Endothelial cell of umbilical vein (primary cell): ENCODE measurements at places on chromosomes 2 and 18. TPM values are rescaled to one million over a fixed set of nuclear protein-coding genes. Genes with fewer than 3 reads are reported as not detected.

The CCDC148 gene
- 0.69 TPM in 1 of 2 replicates, not detected in the other for total RNA-seq

The MEMO1 gene
- total RNA-seq: 53.9 and 56.2 TPM in 2 replicates

The SPOPL gene
- 14.9 and 17.4 TPM in 2 replicates for total RNA-seq

The WBP1 gene
- total RNA-seq: 44.5 and 50.5 TPM in 2 replicates

The WNT6 gene
- total RNA-seq: not detected in 2 replicates

The BOLL gene
- total RNA-seq: not detected in 2 replicates

The B3GNT7 gene
- total RNA-seq: 1.2 TPM in 2 replicates

The RUFY4 gene
- total RNA-seq: not detected in 2 replicates

The IKZF2 gene
- 0.46 and 0.72 TPM in 2 replicates for total RNA-seq

The PCARE gene
- not detected in 2 replicates for total RNA-seq

The SNORC gene
- total RNA-seq: 2.6 and 4.0 TPM in 2 replicates

The TMEM17 gene
- total RNA-seq: 0.91 and 1.2 TPM in 2 replicates

The HOXD8 gene
- 14.9 and 15.6 TPM in 2 replicates for total RNA-seq

The ANKRD62 gene
- not detected in 2 replicates for total RNA-seq

The TXNDC9 gene
- total RNA-seq: 45.8 and 48.7 TPM in 2 replicates

The LYG1 gene
- total RNA-seq: 0.35 and 0.55 TPM in 2 replicates

The D2HGDH gene
- 22.3 and 27.9 TPM in 2 replicates for total RNA-seq

The IL1R2 gene
- not detected in 2 replicates for total RNA-seq

The SNRPD1 gene
- 91.6 and 97.3 TPM in 2 replicates for total RNA-seq

The LYPD6B gene
- not detected in 2 replicates for total RNA-seq

The UGT1A6 gene
- total RNA-seq: not detected in 2 replicates

The LOXHD1 gene
- total RNA-seq: not detected in 2 replicates

The SLC4A5 gene
- 0.97 and 1.2 TPM in 2 replicates for total RNA-seq
